ENCODE measurements at places on chromosomes 13 and 19.

- DNase-seq, result peak; percentile 73
Observed at GRCh38 chr13:46983881-46984280, 87.0 kb upstream of the HTR2A start.

- DNase-seq, result no peak
Observed at GRCh38 chr19:54207676-54207982, 7.0 kb downstream of the RPS9 start.

DNA sequence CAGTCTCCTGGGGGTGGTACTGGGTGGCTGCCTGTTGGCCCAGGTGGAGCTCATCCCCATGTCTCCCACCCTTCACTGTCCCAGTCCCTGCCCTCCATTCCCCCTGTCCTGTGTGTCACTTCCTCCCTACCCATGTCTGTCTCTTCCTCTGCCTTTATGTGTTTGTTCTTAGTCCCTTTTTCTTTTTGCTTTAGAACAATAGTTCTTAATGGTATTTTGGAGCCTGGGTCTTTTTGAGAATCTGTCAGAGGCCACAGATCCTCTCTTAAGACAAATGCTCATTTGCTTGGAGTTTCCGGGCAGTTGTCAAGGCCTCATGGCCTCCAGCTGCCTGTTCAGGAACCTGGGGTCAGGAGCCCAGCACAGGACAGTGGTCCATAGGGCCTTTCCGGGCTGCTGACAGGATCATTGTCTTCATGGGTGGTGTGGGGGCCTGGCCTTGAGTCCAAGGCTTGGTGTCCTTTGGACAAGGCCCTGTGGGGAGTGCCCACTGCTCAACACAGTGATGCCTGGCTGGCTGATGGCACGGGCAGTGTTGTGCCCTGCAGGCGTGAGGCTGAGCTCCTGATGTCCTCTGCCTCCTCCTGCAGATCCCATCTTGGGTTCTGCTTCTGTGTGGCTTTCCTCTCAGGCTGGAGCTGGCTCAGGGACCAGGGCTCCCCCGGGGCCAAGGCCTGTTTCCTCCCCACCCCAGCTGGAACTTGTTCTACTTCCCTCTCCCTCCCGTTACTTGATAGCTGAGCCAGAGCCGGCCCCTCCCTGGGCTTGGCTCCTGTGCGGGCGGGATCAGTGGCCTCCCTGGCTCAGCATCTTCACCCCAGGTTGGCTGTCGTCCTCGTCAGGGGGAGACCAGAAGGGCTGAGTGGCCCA, 3.5 kb downstream of the EGLN2 start:
- DNase-seq, result no peak

GRCh38 chr19:45524575-45525129, 17.4 kb downstream of the VASP start:
- no peak for DNase-seq

GRCh38 chr19:19540715-19541515, 2.9 kb downstream of the CILP2 start:
- peak; percentile 86 for DNase-seq

- no peak for DNase-seq
Observed at GRCh38 chr13:54449922-54450321, 1421.3 kb downstream of the OLFM4 start.

GRCh38 chr19:11208561-11209471, 11.5 kb upstream of the KANK2 start:
- no peak for DNase-seq

DNA sequence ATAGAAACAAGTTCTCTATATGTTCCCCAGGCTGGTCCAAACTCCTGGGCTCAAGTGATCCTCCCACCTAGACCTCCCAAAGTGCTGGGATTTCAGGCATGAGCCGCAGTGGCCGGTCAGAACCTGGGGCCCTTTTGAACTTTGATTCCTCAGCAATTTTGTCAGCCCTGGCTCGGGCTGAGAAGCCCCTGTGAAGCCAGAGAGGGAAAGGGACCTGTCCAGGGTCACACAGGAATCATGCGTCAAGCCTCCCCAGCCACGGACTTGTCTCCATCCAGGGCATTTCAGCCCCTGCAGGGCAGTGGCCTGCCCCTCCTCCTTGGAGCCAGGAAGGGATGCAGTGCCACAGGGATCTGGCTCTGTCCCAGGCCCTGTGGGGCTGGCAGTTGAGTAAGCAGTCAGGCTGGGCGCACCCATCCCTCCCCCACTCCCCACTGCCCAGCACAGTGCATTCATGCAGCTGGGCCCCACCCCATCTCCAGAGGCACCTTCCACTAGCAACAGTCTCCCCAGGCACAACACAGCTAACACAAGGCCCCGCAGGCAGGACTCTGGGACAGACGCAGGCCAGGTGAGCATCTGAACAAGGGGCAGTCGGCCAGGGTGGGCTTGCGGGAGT, at the start of gene CAPS:
TSS of gene CAPS (plus strand) at position 516 of the 619 bp plus-strand sequence. CDS start 153 bp downstream, outside the sequence.
- DNase-seq, result peak; percentile 74

DNA sequence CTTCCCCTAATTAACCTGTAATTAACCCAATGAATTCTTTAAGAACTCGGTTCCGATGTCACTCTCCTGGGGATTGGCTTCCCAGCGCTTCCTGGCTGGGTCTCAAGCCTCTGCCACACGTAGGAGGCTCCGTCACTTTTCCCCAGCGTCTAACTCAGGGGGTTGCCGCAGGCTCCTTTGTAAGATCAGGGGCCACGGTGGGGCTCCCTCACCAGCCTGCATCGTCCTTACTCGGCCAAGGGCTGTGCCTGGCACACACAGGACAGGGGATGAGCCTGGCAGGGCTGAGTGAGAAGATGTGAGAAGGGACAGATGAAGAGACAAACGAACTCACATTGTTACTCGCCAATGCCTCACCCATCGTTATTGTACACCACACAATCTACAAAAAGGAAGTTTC, 20.9 kb upstream of the ATP11A start:
- no peak for DNase-seq

GRCh38 chr19:13260883-13261653, 110.9 kb downstream of the IER2 start:
- DNase-seq, result peak; percentile 98

- peak; percentile 80 for DNase-seq
Observed at GRCh38 chr19:40224342-40225150, 1.9 kb downstream of the CCNP start.

- DNase-seq, result no peak
Observed at GRCh38 chr13:76610819-76611415, 275.3 kb downstream of the KCTD12 start.

DNA sequence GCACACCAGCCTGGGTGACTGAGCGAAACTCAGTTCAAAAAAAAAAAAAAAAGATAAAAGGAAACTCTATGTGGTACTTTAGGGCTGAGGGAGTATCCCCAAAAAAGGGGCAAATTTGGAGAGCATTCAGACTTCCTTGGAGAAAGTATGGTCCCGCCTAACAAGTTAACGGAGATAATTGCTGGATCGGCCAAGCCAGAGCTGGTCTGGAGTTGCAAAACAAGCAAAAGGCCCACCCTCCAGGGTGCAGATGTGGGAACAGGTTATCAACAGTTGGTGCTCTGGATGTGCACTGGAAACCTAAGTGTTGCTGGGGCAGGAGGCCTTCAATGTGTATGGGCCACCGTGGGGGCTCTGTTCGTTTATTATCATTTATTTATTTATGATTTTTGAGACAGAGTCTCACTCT, 2.8 kb downstream of the IQCN start:
- DNase-seq, result no peak

- peak; percentile 42 for DNase-seq
Observed at GRCh38 chr13:100454876-100455275, 133.7 kb downstream of the GGACT start.

GRCh38 chr13:40974460-40975407, 44.4 kb downstream of the ELF1 start:
- DNase-seq, result no peak

- DNase-seq, result no peak
Observed at GRCh38 chr13:108495646-108496361, 133.6 kb upstream of the MYO16 start.

GRCh38 chr19:35458192-35458591, 10.1 kb downstream of the FFAR2 start:
- DNase-seq, result no peak

DNA sequence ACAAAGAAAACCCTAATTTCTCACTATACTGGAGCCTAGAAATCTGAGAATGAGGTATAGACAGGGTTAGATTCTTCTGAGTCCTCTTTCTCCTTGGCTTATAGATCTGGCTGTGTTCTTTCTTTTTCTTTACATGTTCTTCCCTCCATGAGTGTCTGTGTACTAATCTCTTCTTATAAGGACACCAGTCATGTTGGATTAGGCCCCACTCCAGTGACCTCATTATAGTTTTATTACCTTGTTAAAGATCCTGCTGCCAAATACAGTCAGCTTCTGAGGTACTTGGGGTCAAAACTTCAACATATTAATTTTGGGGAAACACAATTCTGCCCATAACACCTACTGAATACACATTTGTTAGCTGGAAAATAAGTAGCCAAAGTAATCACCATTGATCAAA, 302.6 kb downstream of the PCDH9 start:
- DNase-seq, result no peak

GRCh38 chr13:80684217-80684991, 343.5 kb upstream of the SPRY2 start:
- DNase-seq, result no peak

- DNase-seq, result no peak
Observed at GRCh38 chr19:10817291-10818038, 18.5 kb downstream of the TMED1 start.

- no peak for DNase-seq
Observed at GRCh38 chr19:42129399-42130253, 2.6 kb downstream of the POU2F2 start.

- DNase-seq, result no peak
Observed at GRCh38 chr13:90868321-90868920, 479.1 kb upstream of the MIR17HG start.

- DNase-seq, result no peak
Observed at GRCh38 chr19:4023600-4024398, 16.3 kb downstream of the PIAS4 start.

- DNase-seq, result no peak
Observed at GRCh38 chr13:34611671-34612070, 330.4 kb upstream of the NBEA start.

- peak; percentile 81 for DNase-seq
Observed at GRCh38 chr19:49057636-49058234, at the start of gene CGB7. Gene CGB7, minus strand, starts transcription at chr19:49057749. Its CDS starts 2,374 bp downstream, at chr19:49055375.

DNA sequence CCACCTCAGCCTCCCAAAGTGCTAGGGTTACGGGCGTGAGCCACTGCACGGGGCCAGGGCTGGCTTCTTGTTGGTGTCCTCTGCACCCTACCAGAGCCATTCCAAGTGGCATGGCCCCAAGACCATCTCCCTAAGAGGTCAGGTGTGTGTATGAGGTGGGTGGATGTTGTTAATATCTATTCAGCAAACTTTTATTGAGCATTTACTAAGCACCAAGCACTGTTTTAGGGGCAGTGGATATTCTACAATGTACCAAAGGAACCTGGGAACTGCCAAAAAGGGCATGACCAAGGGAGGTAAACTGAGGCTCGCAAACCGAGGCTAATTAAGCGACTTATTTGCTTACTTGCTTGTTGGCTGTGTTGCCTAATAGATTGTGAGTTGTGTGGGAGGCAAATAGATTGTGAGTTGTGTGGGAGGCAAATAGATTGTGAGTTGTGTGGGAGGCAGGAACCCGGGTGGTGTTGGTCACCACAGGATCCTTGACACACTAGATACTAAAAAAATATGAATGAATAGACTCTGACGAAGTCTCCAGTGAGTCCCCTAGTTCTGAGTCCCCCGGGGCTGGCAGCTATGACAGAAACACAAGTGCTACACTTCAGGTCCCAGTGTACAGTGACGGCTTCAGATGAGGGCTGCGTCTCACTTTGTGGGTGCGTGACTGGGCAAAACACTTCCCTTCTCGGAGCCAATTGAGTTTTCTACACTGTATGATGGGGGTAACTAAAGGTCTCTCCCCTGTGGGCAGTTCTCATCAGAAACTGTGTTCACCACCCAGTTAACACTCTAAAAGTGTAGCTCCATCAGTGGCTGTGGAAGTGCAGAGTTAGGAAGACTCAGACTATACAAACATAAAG, 5.0 kb upstream of the BICRA start:
- no peak for DNase-seq

- DNase-seq, result no peak
Observed at GRCh38 chr13:31538067-31539042, 201.0 kb upstream of the RXFP2 start.

- no peak for DNase-seq
Observed at GRCh38 chr19:18059297-18059696, 27.4 kb downstream of the IL12RB1 start.

DNA sequence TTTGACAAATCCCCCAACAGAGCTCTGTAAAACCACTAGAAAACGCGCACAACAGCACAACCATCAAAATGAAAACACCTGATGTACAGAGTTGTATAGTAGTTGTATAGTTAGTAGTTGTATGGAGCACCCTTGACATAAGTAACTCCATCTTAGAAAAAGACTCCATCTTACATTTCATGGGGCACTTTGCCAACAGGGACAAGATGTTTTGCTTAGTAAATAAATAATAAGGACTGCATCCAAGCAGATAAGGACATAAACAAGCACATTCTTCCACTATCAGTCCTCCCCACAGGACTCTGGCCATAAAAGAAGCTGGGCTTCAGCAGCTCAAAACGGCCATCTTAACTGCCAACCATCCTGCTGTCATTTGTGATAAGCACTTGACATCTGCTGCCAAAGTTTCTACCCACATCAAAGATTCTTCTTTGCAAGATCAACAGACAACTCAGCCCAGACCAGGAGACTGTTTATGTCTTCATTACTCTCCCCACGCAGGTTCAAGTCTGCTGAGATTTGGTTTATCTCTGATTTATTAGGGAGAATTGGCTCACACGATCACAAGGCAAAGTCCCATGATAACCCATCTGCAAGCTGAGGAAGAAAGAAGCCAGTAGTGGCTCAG, 20.7 kb upstream of the ZNF331 start:
- DNase-seq, result no peak

DNA sequence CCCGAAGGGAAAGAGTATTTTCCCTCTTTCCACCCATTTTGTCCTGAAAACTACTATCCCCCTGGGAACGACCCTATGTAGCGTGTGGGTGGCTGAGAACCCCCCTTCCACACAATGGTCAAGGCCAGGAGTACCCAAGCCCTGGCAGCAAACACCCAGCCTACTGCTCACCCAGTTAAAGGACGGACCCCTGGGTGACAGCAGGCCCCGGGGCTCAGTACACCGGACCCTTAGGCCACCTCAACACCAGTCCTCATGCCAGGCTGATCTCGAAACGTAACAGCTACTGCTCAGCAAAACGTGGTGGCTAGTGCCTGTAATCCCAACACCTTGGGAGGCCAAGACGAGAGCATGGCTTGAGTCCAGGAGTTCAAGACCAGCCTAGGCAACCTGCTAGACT, 1.4 kb downstream of the ANKRD27 start:
- DNase-seq, result no peak

DNA sequence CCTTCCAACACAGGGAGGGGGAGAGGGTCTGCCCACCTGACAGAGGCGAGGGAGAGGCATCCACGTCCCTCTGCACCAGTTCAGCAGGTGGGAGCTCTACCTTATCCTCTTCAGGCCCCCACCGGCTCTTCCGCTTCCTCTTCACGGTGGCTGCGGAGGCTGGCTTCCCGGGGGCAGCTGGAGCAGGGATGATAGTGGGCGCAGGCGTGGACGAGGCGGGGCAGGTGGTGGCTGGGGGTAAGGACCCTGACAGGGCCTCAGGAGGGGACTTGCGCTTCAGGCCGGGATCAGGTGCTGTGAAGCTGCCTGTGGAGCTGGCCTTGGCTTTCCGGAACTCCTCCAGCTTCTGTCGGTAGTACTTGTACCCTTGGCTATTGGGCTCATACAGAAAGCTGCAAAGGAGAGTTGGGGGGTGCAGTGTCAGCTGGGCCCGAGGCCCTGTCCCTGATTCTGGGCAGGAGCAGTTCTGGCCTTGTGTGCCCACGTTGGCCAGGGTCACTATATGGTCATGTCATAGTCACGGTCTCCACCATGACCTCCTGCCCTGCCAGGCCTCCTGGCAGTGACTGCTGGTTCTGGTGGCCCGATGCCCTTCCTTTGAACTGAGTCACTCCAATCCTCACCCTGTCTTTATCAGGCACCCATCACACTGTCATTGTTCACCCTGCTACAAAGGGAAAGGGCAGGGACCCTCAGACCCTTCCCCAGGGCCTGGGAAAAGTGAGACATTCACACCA, 23.2 kb downstream of the SUGP1 start:
- no peak for DNase-seq

Measured in PC-9 (cell line).